ENCODE measurements at places on chromosomes 2 and 18. TPM values are rescaled to one million over a fixed set of nuclear protein-coding genes. Genes with fewer than 3 reads are reported as not detected.
A peak's percentile ranks its signal among the peaks of the same experiment; 100 is the strongest.

GRCh38 chr2:6780765-6781274 lies 84.9 kb downstream of the CMPK2 start:
- peak; percentile 12 for DNase-seq

DNA sequence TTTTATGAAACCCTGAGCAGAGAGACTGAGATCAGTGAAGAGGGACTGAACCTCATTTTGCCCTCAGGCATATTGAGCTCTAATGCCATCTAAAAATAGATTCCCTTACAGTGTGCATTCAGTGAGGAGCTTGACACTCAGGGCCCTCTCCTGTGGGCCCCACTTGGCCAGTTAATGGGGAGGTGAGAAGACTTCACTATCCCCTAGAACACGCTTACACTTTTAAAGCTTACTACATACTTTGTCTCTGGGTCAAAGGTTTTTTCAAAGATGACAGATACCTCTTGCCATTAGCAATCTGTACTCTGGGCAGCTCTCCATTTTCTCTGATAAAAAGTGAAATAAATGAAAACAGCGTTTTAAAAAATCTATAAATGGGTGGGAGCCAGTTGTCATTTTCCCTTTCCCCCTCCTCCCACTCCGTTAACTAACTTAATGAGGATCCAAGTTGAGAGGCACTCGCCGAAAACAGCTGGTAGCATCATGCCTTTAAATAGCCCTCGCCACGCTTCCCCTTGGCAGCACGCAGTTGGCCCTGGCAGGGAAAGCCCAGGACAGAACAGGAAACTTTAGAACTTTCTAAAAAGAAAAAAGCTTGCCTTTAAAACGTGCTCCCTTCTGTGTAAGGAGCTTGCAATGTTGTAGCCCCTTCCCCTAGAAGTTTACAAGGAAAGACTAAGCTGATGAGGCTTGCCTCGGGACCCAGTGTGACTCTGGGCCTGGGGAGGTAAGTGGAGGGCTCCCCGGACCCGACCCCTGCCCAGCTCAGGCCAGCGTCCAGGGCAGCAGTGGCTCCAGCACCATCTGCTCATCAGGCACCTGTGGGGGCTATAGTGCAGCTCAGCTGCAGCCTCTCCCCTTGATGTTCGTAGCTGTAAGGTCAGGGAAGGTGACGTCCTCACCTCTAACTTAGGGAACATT lies 58.8 kb upstream of the FOSL2 start:
- no peak for DNase-seq

The TNFAIP6 gene
- not detected for total RNA-seq

DNA sequence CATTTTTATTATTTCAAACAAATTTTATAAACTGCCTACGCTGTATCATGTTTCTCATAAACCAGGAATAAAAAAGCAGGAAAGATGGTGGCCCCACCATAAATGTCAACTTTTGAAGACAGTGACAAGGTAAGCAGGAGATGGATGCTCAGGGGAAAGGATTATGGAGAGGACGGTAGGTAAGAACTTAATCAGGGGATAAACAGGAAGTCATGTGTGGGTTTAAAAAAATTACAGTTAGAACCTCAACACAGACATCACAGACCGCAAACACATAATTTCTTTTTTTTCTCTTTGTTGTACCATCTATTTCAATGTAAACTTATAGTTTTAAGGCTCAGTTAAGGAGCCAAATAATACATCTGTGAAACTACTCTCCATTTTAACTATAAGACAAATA lies 575.2 kb upstream of the SLC8A1 start:
- DNase-seq, result no peak

The TFCP2L1 gene
- total RNA-seq, result 3.5 TPM

Data from PC-3 (cell line).